Pancreas (tissue), 10 donors: ENCODE measurements at places on chromosomes 5 and 9. TPM values are rescaled to one million over a fixed set of nuclear protein-coding genes. Genes with fewer than 3 reads are reported as not detected.

- no peaks in the 10 kb centered on the region for H3K27me3 ChIP-seq
- H3K36me3 ChIP-seq = no peaks in the 10 kb centered on the region
- no peak for DNase-seq
- H3K4me3 ChIP-seq = no peak overlapping the region
- no peak overlapping the region for H3K27ac ChIP-seq
- no peaks in the 10 kb centered on the region for H3K4me1 ChIP-seq
These were observed 204.0 kb downstream of the GADD45G start for GRCh38 chr9:89808756-89809181.

The MEIKIN gene
- not detected for total RNA-seq

GRCh38 chr5:77102549-77102948, 15.5 kb upstream of the ZBED3 start:
- no peak overlapping the region for H3K27ac ChIP-seq
- H3K27me3 ChIP-seq = no peaks in the 10 kb centered on the region
- no peaks in the 10 kb centered on the region for H3K4me1 ChIP-seq
- no peak overlapping the region for H3K4me3 ChIP-seq

DNA sequence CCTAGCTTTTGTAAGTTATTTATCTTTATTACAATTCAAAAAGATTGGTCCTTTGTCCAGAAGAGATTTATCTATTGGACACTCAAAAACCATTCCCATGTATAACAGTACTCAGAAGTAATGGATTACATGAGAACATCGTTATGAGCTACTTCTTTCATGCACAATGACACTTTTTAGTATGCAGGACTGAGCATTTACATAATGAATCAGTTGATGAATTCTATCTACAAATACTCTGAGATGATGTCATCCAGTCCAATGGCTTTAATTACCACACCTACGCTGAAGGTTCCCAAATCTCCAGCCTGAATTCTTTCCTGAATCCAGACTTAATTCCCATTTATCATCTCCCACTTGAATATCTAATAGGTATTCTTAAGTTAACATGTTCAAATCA, 75.3 kb downstream of the PTBP3 start:
- no peaks in the 10 kb centered on the region for H3K4me1 ChIP-seq
- no peak for DNase-seq
- H3K36me3 ChIP-seq = no peaks in the 10 kb centered on the region
- no peaks in the 10 kb centered on the region for H3K27me3 ChIP-seq
- H3K4me3 ChIP-seq = no peak overlapping the region

The FBP2 gene
- 0.74 TPM for total RNA-seq

DNA sequence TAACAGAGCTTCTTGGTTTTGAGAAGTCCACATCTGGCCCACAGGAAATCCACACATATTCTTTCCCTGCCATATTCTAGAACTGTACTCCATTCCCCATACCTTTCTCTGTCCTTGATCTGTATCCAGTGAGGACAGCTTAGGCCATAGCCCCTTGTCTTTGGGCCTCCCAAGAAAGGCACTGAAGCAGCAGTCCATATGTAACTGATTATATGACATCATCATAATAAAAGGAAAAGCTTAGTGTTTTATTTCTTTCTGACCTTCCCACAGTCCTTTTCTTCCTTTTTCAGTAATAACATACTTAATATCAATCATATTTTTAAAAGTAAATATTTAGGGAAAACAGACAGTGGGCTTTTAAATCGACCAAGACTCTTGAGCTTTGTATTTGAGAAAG, 222.0 kb downstream of the EDIL3 start:
- no peaks in the 10 kb centered on the region for H3K4me1 ChIP-seq
- no peaks in the 10 kb centered on the region for H3K36me3 ChIP-seq
- H3K4me3 ChIP-seq = no peak overlapping the region
- no peak overlapping the region for H3K27ac ChIP-seq
- H3K27me3 ChIP-seq = no peaks in the 10 kb centered on the region

The LIFR gene
- total RNA-seq = 22.3 TPM

The RNF44 gene
- 18.6 TPM for total RNA-seq

GRCh38 chr9:6355728-6356127, 27.6 kb downstream of the TPD52L3 start:
- no peak overlapping the region for H3K4me3 ChIP-seq
- no peak overlapping the region for H3K27ac ChIP-seq
- H3K4me1 ChIP-seq = no peaks in the 10 kb centered on the region
- DNase-seq = no peak
- no peaks in the 10 kb centered on the region for H3K36me3 ChIP-seq

DNA sequence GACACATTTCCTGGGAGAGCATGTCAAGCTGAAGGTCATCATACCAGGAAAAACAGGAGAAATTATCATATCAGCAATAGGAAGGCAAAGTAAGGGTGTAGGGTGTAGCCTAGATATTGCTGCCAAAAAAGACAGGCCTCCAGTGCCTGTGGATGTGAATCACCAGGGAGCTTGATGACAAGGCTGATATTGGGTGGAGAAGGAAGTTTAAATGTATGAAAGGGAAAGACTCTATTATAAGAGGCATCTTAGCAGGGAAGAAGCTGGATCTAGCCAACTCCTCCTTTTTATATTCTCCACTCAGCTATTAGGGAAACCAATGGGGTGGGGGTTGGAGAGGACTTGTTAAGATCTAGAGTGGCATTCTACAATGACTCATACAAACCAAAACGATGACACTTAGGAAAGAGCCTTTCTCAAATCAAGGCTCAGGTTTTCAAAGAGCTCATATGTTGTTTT, 13.4 kb upstream of the TXNDC8 start:
- H3K4me3 ChIP-seq = no peak overlapping the region
- no peaks in the 10 kb centered on the region for H3K36me3 ChIP-seq
- no peak overlapping the region for H3K27ac ChIP-seq
- H3K4me1 ChIP-seq = no peaks in the 10 kb centered on the region
- H3K27me3 ChIP-seq = no peaks in the 10 kb centered on the region
- no peak for DNase-seq

DNA sequence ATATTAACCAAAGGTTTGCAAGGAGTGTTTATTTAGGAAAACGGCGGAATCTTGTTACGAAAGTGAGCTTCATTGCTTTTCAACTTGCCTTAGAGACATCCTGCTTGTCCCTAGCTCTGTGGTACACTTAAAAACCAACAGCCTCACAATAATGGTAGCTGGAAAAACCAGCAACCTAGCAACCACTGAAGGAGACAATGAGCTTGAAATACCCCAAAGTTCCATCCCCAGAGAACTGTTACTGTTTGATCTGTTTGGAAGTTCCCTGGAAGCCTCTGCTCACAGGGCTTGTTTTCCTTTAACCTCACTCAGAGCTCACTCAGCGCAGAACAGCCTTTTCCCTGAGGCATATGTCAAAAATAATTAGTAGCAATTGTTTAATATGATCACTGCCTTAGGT, 43.2 kb downstream of the SH3TC2 start:
- H3K27me3 ChIP-seq = no peaks in the 10 kb centered on the region
- H3K4me3 ChIP-seq = no peak overlapping the region
- DNase-seq = no peak
- peak overlapping the region; percentile 31 for H3K27ac ChIP-seq
- H3K4me1 ChIP-seq = no peaks in the 10 kb centered on the region

GRCh38 chr5:180860273-180860886, 696 bp downstream of the ZFP62 start:
- DNase-seq = peak; percentile 26
- peak overlapping the region; percentile 80 for H3K4me3 ChIP-seq
- H3K36me3 ChIP-seq = no peaks in the 10 kb centered on the region
- peaks cover 9% of the 10 kb centered on the region for H3K4me1 ChIP-seq
- peak overlapping the region; percentile 70 for H3K27ac ChIP-seq

GRCh38 chr9:126833710-126834345, 26.6 kb upstream of the ZBTB34 start:
- H3K36me3 ChIP-seq = peaks cover 20% of the 10 kb centered on the region
- H3K4me3 ChIP-seq = no peak overlapping the region
- H3K27me3 ChIP-seq = no peaks in the 10 kb centered on the region
- no peak for DNase-seq

DNA sequence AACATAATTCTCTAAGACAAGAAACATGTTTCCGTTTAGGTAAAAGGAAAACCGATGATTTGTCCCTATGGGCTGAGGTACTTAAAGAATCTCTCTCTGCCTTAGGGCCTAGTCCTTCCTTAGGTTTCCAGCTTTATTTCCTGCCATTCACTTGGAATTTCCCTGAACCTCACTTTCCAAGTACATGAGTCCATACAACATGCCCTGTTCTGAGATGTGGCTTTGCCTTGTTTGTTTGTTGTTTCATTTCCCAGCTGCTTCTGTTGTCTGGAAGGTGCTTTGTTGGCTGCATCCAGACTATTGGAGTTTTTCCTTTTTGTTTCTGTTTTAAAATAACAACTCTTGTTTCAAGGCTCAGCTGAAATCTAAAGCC, 95.2 kb downstream of the ALDH1A1 start:
- H3K36me3 ChIP-seq = no peaks in the 10 kb centered on the region
- H3K27me3 ChIP-seq = no peaks in the 10 kb centered on the region
- no peak for DNase-seq
- no peak overlapping the region for H3K27ac ChIP-seq

The BTNL3 gene
- not detected for total RNA-seq
